ENCODE measurements at places on chromosomes 3 and 15.

DNA sequence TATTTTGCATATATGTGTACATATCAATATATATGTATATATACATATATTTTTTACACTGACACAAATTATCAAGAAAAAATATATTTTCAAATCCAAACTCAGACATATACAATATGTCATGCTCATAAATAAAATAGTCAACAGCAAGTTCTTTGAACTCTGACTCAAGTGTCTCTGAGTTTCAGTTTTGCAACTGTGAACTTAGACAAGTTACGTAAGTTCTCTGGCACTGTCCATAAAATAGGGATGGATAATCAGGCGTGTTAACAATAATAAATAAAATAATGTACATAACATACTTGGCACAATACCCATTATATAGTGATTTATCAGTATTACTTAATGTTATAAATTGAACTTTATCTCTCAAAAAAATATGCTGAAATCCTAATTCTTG lies 12.1 kb upstream of the XRN1 start:
- no peak for DNase-seq

- DNase-seq: no peak
These were observed 10.0 kb downstream of the PRKCI start for GRCh38 chr3:170232266-170232665.

GRCh38 chr15:48634893-48635292 lies 10.6 kb downstream of the FBN1 start:
- DNase-seq: no peak

- DNase-seq: no peak
These were observed 408 bp downstream of the WDR82 start for GRCh38 chr3:52277972-52278509.

- no peak for DNase-seq
These were observed 30.5 kb downstream of the PRR20G start for GRCh38 chr3:127257351-127257750.

GRCh38 chr3:132209855-132210254 lies 107.4 kb upstream of the ACP3 start:
- no peak for DNase-seq

GRCh38 chr15:79399606-79400005 lies 32.5 kb upstream of the MINAR1 start:
- DNase-seq: no peak

DNA sequence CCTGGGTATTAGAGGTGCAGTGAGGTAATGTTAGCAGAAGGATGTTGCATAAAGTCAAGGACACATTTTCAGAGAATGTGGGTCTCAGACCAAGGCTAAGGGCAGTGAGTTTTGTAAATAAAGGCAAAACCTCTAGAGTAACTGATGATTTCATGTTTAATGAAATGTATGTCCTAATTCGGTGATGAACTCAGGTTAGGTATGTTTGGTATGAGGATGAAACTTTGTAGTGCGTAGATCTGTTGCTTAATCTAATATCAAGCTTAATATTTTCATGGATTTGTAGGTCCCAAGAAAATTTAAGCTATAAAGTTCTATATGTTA lies 3.6 kb downstream of the USP50 start:
- DNase-seq: no peak
